Mesenteric fat pad (tissue), 1 donor: ENCODE measurements at places on chromosomes 11 and 22. TPM values are rescaled to one million over a fixed set of nuclear protein-coding genes. Genes with fewer than 3 reads are reported as not detected.

Gene C1QTNF4
- total RNA-seq = 1.1 TPM

Gene PANX2
- total RNA-seq = 1.9 TPM

Gene SBF1
- total RNA-seq = 74.3 TPM

Gene SCN4B
- total RNA-seq = 2.3 TPM

Gene ANGPTL5
- total RNA-seq = 0.58 TPM

Gene MIOX
- total RNA-seq = not detected

Gene CRYBB2
- not detected for total RNA-seq

Gene LINC01488
- total RNA-seq = not detected

Gene MS4A10
- not detected for total RNA-seq

Gene NXPE2
- total RNA-seq = not detected

Gene TSKU
- total RNA-seq = 185 TPM

Gene EMID1
- total RNA-seq = 1.4 TPM

Gene OTUB1
- total RNA-seq = 44.3 TPM

Gene FGF4
- total RNA-seq = not detected

Gene OR52L1
- total RNA-seq = not detected

Gene IFT27
- total RNA-seq = 21.4 TPM

Gene CHRM4
- not detected for total RNA-seq

Gene KRTAP5-8
- not detected for total RNA-seq

Gene GNG3
- total RNA-seq = not detected

Gene OR51B4
- total RNA-seq = not detected

- DNase-seq = no peak
These were observed 36.0 kb downstream of the TTLL1 start for GRCh38 chr22:43053176-43053575.

GRCh38 chr11:103529181-103529684 is 420.0 kb downstream of the DYNC2H1 start:
- no peak for DNase-seq

DNA sequence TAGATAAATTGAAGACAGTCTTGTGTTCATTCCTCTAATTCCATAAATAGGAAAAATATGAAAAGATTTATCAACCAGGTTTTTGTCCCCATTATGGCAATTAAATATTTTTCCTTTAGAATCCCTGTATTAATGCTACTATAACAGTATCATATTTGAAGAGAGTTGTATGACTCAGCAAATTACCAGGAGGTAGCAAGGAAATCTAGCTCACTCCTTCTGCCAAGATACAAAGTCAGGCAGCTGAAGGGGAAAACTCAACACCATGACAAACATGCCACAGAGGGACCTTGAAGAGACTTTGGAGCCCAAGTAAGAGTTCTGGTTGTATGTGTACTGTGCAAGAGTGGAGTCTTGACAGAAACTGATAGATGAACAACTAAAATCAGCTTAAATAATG is 143.3 kb downstream of the GUCY1A2 start:
- no peak for DNase-seq

- DNase-seq = no peak
These were observed 39.9 kb downstream of the SERGEF start for GRCh38 chr11:17972987-17973386.

- DNase-seq = no peak
These were observed 39.9 kb downstream of the PTPRJ start for GRCh38 chr11:48020092-48020755.

DNA sequence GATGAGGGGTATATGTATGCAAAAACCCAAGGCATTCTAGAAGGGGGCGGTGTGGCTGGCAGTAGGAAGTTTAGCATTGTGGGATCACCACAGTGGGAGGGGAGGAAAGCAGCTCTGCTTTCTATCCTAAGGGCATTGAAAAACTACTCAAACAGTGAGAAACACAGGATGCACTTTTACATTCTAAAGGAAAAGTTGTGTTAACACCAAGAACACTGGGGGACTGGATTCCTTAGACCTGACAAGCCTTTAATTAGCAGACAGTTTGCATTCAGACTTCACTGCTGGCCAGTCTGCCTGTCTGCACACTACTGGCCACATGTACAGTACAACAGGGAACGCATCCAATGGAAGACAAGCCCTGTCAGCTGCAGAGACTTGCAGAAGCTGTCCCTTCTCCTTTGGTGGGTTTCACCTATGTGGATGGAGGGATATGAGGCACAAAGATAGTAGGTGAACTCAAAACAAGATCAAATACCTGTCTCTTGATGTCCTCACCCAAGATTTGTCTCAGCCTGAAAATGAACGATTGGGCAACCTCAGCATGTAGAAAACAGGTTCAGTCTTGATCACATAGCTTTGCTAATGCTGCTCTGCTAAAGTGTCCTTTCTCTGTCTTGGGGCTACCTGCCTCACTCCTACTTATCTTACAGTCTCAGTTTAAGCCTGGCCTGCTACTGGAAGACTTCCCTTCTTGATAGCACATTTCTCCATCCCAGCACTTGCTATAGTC is 64.8 kb downstream of the TENM4 start:
- no peak for DNase-seq

GRCh38 chr11:9886595-9886994 is 222.7 kb downstream of the SWAP70 start:
- no peak for DNase-seq

GRCh38 chr11:11841116-11841722 is 553 bp upstream of the USP47 start:
- DNase-seq = no peak

GRCh38 chr22:42933485-42934091 is 76.5 kb upstream of the ARFGAP3 start:
- no peak for DNase-seq

- DNase-seq = no peak
These were observed 6.8 kb downstream of the SLC35F2 start for GRCh38 chr11:107851704-107852310.

DNA sequence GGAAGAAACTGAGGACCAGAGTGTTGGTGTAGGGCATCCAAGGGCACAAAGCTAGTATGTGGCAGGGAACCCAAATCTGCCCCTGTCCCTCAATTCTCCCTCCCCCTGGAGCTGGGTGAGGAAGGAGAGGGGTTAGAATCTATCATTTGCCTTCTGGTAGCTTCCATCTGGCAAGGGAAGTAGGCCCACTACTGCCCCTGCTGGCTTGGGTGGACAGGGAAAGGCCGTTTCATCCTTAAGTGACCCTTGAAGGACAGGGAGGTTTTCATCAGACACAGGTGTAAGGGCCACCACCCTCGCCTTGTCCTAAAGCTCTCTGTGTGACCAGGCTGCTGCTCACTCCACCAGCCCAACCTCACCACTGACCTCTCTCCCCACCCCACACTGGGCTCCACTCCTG is 22.1 kb downstream of the NECTIN1 start:
- no peak for DNase-seq

- DNase-seq = no peak
These were observed 86.3 kb upstream of the CRYBB3 start for GRCh38 chr22:25113316-25113721.

DNA sequence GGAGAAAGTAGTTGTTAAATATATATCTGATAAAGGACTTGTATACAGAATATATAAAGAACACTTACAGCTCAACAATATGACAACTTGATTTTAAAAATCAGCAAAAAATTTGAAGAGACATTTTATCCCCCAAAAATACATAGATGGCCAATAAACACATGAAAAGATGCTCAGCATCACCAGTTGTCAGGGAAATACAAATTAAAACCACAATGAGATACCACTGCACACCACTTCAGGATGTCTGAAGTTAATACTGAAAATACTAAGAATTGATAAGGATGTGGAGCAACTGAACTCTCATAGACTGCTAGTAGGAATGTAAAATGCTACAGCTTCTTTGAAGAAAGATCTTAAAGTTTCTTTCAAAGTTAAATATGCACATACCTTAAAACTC is 49.2 kb downstream of the KREMEN1 start:
- no peak for DNase-seq

- DNase-seq = no peak
These were observed 2.8 kb downstream of the SIPA1 start for GRCh38 chr11:65640483-65641296.

- no peak for DNase-seq
These were observed 87.9 kb downstream of the NCAM1 start for GRCh38 chr11:113048820-113049768.

DNA sequence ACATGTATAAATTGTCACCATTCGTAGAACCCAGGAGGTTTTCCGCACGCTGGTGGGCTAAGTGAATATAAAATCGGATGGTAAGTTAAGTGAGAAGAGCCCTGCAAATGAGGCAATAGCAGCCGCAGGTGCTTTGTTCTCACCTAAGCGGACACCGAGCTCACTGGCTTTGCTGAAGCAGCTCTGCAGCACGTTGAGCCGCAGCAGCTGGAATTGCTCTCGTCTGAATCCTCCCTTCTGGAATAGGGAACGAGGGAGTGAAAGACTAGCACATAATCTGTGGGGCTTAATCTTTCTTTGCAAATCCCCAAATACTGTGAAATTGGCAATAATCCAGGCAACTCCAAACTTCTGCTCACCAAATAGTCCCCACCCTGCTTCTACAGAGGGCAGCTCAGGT is 488.1 kb downstream of the NTM start:
- DNase-seq = no peak

GRCh38 chr22:38707346-38707745 is 1.6 kb downstream of the GTPBP1 start:
- DNase-seq = no peak

DNA sequence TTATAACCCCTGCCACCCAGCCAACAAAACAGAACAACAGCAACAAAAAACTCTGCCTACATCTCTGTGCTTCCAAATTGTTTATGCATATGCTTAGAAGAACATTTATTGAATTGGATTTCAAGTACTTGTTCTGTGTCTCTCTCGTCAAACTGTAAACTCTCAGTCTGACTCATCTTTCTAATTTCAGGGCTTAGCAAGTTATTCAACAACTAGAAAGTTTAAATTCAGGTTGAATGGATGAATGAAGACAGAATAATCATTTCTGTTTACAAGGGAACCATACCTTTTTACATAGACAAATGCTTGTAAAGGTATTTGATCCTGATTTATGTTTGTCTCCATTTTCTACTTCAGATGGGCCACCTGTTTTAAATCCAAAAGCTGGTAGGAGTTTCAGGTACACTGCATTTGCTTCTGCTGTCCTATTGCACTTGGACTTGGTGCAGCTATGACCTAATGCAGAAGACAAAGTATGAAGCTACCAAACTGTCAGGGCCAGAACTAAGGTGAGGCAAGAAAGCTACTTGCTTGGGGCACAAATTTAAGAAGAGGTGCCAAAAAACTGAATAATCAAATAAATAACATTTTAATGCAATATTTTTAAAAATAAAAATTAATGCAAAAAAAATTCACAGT is 1.6 kb upstream of the FBXO3 start:
- no peak for DNase-seq

- DNase-seq = no peak
These were observed 88.8 kb upstream of the SEPTIN5 start for GRCh38 chr22:19625331-19626041.

GRCh38 chr11:118774032-118774431 is 16.9 kb downstream of the DDX6 start:
- no peak for DNase-seq

- DNase-seq = no peak
These were observed 368.2 kb upstream of the CADM1 start for GRCh38 chr11:115872416-115872815.

DNA sequence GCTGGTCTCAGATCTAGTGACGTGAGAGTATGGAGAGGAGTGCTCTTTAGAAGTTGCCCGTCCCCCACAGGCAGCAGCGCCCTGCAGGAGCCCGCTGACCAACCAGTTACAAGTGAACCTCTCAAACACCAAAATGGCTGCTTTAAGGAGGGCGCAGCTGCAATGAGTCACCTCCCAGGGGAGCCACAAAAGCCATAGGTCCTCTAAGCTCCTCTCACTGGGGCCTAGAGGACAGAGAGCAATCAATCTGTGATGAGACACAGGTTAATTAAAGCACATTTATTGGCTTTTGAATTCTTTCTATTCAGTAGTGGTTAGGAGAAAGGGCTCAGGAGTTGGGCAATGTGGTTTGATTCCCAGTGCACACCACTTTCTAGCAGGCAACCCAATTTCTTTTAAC is 15.5 kb upstream of the RAPSN start:
- no peak for DNase-seq

- no peak for DNase-seq
These were observed 9.1 kb downstream of the SELENOO start for GRCh38 chr22:50209893-50210292.

GRCh38 chr22:26646158-26646557 is 11.2 kb upstream of the MIAT start:
- no peak for DNase-seq

- DNase-seq = peak; percentile 90
These were observed 829 bp upstream of the ZBED5 start for GRCh38 chr11:10858439-10859325.

GRCh38 chr11:18581825-18582224 is 6.7 kb downstream of the UEVLD start:
- DNase-seq = no peak

GRCh38 chr11:21976210-21976609 is 216.7 kb upstream of the ANO5 start:
- no peak for DNase-seq

DNA sequence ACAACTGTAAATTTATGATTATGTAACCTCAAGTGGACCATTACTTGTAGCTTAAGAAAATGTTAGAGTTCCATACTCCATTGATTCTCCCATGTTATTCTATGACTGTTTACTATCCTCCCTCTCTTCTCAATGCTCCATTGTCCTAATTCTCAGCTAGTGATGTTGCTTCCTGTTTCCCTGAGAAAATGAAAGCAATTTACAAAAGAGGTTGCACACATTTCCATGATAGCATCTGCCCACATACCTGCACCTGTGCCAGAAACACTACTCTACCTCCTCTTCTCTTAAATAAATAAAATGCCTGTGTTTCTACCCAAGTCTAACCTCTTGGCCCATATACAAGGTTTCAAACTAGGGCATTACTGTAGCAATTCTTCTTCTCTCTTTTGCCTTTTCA is 1620.9 kb downstream of the FAM181B start:
- DNase-seq = no peak

DNA sequence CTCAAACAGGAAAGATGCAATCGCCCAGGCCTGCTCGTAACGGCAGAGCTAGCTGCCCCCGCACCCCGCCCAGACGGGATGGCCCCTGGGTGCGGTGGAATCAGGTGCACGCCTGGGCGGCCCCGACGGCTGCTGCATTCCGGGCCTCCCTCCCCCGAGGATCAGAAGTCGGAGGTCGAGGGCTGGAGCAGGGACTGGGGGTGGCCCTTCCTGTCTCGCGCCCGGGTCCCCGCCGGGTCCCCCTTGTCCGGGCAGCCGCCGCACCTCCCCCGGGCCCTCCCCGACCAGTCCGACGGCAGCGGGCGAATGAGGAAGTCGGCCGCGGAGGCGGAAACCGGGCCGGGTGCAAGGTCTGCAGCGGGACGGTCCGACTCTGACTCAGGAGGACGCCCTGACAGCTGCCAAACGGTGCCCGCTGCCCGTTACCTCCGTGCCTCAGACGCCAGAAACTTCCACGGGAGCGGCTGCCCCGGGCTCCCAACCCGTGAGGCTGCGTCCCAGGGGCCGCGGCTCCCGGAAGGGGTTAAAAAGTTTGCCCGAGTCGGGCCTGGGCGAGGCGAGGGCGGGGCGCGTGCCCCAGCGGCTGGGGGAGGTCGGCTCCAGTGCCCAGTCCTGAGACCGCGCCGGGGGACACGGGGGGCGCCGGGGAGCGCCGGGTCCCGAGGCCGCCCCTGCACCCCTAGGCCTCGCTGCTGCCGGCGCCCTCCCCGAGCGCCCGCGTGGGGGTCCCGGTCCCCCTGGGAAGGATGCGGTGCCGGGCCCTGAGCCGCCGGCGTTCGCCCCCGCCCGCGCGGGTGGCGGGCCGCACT is 663 bp downstream of the MYH9 start:
- DNase-seq = peak; percentile 94

- no peak for DNase-seq
These were observed 29.2 kb downstream of the RNF169 start for GRCh38 chr11:74777877-74778276.

- no peak for DNase-seq
These were observed 71.9 kb downstream of the NFAM1 start for GRCh38 chr22:42360348-42360747.
